Stimulated activated CD4-positive, alpha-beta T cell treated with anti-CD3 and anti-CD28 coated beads, Interleukin-15, amount 100 ng/mL, for 1 hour (primary cell): ENCODE measurements at places on chromosomes 12 and 14.

GRCh38 chr12:6613015-6613775, 6.0 kb upstream of the CHD4 start:
- no peak for DNase-seq

- DNase-seq = no peak
These were observed 2.3 kb upstream of the CDCA4 start for GRCh38 chr14:105023144-105023543.

- no peak for DNase-seq
These were observed 26.1 kb upstream of the BHLHE41 start for GRCh38 chr12:26150736-26151450.

- no peak for DNase-seq
These were observed 30.9 kb upstream of the PLEKHG6 start for GRCh38 chr12:6279631-6280030.

GRCh38 chr12:89831310-89832095, 122.9 kb upstream of the ATP2B1 start:
- DNase-seq = no peak

DNA sequence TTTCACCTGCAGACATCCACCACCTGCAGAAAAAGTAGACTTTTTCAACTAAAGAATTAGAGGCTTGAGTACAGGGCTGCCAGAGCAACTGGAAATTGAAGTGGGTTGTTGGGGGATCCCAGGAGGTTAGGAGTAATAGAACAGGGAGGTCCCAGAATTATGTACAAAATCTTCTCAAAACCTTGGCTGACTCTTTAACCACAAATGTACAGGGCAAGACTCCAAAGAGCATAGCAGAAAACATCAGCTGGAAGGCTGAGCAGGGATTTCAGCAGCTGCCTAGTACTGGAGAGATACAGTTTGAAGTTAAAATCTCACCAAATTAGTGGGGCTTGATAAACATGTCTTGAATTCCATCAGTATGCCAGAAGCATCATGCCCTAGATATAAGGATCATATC, 191.6 kb downstream of the CRADD start:
- no peak for DNase-seq

- DNase-seq = no peak
These were observed 10.3 kb upstream of the SLC6A13 start for GRCh38 chr12:272942-273341.

GRCh38 chr14:90611936-90612335, 204.3 kb downstream of the TTC7B start:
- no peak for DNase-seq

DNA sequence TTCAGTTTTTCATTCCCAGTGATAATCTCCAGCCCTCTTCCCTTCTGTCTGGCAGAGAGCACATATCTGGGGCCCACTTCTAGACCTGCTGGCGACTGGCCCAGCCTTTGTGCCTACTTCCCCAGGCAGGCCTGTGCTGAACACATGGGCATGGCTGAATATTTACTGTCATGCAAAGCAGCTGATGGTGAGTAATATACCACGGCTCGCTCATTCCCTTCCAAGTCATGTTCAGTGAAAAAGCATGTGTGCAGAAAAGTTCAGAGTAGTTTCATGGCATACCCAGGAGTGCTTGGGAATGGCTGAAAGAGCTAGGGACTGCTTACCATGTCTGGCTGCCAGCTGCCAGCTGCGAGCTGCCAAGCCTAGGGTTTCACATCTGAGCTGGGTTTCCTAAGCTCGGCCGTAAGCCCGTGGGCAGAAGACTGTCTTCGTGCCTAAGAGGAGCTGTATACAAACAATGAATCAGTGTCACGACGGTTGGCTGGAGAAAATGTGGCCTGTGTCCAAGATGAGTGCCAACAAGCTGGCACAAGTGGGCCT, 179.9 kb upstream of the PELI2 start:
- DNase-seq = no peak

- DNase-seq = no peak
These were observed 31.7 kb downstream of the ACADS start for GRCh38 chr12:120757226-120757742.

DNA sequence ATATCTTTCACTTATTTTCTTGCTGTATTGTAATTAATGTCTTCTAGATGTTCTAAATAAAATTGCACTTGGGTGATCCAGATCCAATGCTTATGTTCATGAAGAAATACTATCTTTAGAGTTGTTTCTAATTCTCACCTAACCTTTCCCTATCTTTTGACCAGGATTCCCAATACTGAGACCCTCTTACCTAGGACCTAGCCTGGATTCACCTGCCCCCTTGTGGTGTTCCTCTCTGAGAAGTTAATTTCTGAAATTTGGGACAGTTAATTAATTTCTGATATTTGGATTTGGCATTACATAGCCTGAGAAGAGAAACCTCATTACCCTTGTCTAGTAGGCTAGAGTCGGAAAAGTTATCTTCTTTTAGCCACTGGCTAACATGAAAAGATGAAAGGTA, 29.5 kb downstream of the FOXA1 start:
- no peak for DNase-seq

GRCh38 chr12:81757731-81758365, 1.3 kb downstream of the PPFIA2 start:
- DNase-seq = no peak

GRCh38 chr12:81403348-81403747, 325.5 kb downstream of the ACSS3 start:
- no peak for DNase-seq
